ENCODE measurements at places on chromosomes 5 and 9.
A peak's percentile ranks its signal among the peaks of the same experiment; 100 is the strongest.

DNA sequence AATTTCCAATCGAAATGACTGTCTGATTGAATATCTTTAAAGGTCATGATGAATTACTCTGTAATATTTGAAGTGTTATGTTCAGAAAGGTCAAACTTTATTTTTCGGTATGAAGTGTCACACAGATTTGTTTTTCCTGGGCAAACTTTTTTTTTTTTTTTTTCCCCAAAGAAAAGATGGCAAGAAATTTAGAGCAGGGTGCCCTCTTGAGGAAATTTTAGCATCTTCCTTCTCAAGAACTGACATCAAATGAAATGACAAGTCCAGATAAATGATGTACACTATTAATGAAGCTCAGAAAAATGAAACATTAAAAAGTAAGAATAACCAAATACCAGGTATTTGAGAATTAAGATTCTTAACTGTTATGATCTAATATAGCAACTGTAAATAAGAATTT lies 123.6 kb downstream of the INVS start:
- DNase-seq = no peak

DNA sequence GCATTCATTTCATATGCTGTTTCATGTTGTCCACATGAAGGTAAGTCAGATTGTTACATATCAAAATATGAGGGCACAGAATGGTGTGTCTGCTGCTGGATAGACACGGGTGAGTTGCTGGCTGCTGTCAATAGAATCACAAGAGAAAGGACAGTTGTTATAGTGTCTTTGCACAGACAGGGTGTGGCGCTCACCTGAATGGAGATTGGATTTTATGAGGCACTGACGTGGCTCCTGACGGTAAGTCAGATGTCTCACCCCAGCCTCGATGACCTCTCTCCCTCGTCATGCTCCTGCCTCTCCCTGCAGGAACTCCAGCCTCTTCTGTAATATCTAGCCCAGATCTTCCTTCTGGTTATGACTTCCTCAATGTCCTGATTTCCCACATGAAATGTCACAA lies 75.4 kb upstream of the SELENOP start:
- peak; percentile 89 for DNase-seq

DNA sequence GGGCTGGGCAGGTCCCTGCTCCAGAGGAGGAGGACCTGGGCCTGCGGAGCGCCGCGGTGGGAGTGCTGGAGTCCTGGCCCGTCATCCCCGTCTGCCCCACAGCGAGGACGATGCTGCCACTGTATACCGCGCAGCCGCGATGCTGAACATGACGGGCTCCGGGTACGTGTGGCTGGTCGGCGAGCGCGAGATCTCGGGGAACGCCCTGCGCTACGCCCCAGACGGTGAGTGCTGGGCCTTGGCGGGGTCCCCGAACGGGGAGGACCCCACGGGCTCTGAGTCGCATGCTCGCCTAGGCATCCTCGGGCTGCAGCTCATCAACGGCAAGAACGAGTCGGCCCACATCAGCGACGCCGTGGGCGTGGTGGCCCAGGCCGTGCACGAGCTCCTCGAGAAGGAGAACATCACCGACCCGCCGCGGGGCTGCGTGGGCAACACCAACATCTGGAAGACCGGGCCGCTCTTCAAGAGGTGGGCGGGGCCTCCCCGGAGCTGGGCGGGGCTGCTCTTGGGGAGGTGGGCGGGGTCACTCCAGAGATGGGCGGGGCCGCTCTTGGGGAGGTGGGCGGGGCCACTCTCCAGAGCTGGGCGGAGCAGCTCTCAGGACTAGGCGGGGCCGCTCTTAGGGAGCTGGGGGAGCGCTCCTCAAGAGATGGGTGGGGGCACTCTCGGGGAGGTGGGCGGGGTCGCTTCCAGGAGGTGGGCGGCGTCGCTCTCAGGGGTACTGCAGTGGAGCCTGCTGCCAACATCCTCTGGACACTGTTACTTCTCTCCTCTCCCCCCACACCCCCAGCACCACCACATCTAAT lies 13.1 kb downstream of the LRRC26 start:
- DNase-seq = no peak

DNA sequence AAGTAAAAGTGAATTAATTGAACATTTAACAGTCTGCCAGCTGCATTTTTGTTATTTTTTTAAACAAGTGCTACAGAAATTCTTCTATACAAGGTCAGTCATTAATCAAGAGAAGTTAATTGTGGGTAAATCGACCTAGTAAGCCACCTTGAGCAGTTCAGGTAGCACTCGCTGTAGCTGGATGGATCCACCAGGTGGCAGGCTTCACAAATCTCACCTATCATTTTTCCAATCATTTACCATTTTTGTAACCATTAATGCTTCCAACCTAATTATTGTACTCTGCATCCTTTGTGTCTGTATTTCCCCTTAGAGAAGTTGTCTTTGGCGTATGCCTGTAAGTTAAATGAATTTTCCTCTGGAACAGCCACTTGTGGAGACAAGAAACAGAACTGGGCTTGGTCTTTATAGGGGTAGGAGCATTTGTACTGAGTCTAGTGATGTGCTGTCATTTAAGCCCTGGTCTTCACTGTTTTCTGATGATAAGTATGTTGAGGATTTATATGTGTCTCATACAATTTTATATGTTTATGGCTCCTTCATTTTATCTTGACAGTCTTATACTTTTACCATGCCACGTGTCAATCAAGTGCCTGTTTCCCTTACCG lies 39.5 kb downstream of the CD180 start:
- DNase-seq = peak; percentile 49

GRCh38 chr9:96674906-96675538 lies 19.9 kb upstream of the PRXL2C start:
- peak; percentile 71 for DNase-seq

DNA sequence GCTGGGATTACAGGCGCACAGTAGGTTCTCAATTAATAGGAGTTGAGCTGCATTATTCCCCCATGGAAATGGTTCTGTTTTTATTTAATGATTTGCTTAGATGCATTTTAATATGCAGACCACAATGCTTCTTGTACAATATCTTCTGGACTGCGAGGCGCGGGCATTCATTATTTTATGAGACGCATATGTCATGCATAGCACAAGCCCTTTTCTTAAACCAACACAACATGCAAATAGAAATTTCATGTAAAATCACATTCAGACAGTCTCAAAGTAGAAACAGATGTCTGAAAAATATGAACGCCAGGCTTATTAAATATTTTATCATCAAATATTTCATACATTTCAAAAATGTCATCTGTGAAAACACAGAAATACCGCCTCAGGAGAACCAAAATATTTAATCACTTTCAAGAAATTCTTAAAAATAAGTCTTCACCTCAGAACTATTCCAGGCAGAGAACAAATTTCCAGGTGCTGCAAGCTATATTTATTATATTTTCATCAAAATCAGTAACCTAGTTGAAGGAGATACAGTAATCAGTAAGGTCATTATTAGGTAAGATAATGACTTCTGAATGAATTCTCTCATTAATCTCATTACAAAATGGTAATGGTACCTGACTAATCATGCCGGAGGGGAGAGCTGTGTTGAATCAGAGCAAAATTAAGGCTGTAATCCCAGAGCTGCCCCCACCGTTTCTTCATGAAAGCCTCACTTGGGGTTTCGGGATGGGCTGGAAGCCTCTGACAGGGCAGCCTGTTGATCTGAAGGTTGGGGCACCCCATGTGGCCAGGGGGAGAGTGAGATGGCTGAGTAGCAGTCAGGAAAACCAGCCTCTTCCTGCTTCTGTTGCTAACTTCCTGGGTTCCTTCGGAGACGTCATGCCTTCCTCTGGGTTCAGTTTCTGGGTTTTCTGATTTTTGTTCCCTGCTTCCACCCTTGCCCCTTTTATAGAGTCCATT lies 133.9 kb upstream of the ZNF618 start:
- DNase-seq = no peak

GRCh38 chr9:134683714-134684374 lies 42.2 kb downstream of the COL5A1 start:
- no peak for DNase-seq

DNA sequence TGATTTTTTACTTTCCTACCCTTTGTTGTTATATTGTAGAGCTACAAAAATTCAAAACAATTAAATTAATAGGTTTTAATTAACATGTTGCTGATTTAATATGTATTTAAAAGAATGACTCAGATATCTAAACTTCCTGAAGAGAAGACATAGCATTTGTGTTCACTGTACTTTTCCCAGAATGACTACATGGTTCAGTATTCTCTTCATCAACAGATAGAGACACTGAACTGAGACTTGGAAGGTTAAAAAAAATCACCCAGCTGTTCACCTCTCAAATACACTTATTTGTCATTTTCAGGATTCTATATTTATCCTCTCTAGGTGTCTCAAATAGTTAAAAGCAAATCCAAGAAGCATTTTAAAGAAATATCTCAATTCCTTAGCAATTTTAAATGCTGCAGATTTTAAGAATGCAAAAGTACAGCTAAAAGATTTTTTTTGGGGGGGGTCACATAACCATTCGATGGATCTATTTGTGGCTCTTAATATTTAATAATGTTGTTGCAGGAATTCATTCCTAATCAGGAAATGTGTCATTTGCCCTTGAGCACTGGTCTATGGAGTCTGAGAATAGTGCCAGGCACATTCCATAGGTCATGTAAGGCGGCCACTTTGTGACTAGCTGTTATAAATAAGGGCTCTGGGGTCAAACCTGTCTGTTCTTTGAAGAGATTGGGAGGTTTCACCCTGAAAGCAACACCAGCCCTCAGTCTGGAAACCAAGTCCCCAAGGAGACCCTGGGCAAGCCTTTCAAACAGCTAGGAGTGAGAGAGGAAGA lies 463.1 kb downstream of the NR2F1-AS1 start:
- no peak for DNase-seq

DNA sequence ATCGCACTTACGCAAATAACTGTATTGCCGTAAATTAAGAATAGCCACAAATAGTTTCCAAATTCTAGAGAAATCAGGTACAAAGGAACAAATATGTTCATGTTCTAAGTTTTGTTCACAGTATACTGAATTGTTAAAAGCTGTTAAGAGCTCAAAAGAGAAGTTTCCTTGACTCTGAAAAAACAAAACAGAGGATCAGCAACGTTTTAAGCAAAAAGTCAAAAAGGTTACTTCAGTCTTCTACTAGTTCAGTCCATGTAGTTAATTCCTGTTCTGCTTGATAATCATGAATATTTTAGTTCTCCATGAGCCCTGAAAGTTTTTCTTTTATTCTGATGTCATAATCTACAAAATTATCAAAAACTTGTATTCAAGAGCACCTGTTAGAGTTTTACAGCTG lies 128.6 kb upstream of the MAST4 start:
- no peak for DNase-seq

DNA sequence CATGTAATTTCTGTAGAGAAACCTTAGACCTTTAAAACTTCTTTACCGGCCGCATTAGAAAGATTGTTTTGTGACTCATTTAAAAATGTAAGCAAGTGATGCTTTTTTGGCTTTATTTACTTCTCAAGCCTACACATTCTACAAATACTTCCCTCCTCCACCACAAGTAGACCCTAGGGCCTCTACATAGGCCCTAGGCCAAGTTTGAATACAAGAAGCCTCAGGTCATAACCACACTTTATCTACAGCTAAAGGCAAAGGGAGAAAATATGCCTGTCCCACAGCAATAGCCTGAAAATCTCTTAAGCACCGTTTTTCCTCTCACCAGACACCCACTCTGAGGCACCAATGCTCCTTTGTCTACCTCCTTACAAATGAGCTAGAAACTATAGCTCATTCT lies 53.9 kb downstream of the CSNK1A1 start:
- DNase-seq = no peak

GRCh38 chr5:174315471-174315870 lies 270.0 kb downstream of the NSG2 start:
- DNase-seq = no peak
